ENCODE measurements at places on chromosomes 6 and 20.

GRCh38 chr20:21173485-21173884 lies 47.6 kb downstream of the KIZ start:
- DNase-seq = no peak

GRCh38 chr6:7919871-7920270 lies 9.3 kb upstream of the TXNDC5 start:
- DNase-seq = no peak

DNA sequence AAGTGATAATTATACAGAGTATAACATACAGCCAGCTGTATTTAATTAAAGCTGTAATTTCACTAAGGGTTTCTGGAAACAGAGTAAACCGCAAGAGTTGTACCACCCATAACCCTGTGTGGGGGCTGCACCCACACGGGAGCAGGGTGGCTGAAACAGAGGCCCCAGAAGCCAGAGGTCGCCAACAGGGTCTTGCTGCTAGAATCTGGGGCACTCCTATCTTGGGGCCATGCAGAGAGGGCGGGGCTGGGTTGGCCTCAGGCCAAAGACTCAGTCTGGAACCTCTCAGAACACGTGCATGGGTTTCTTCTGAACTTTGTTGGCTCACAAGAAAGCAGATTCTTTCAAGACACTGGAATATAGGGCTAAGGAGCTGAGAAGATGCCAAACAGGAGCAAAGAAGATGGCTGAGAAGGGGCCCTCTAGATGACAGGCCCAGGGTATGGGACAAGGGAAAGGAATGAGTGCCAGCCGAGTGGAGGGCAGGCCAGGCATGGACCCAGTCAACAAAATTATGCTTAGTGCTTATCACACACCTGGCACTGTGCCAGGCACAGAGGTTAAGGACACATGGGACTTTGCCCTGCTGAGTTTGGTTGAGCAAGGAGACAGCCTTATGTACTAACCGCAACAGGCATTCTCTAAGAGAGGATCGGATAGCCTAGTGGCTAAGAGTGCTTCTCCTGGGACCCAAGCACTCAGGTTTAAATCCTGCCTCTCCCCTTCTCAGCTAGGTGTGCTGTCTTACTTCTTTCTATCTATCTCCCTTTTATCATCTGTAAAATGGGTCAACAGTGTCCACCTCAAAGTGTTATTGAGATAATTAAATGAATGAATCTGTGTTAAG lies 96.6 kb upstream of the FOXP4 start:
- no peak for DNase-seq

- DNase-seq = no peak
These were observed 3.2 kb upstream of the ABT1 start for GRCh38 chr6:26593278-26594130.

GRCh38 chr6:166007349-166008263 lies 160.0 kb downstream of the TBXT start:
- no peak for DNase-seq

- DNase-seq = no peak
These were observed 55.0 kb upstream of the PCSK2 start for GRCh38 chr20:17171746-17172280.

- no peak for DNase-seq
These were observed 71.3 kb downstream of the ATXN1 start for GRCh38 chr6:16689788-16690607.

DNA sequence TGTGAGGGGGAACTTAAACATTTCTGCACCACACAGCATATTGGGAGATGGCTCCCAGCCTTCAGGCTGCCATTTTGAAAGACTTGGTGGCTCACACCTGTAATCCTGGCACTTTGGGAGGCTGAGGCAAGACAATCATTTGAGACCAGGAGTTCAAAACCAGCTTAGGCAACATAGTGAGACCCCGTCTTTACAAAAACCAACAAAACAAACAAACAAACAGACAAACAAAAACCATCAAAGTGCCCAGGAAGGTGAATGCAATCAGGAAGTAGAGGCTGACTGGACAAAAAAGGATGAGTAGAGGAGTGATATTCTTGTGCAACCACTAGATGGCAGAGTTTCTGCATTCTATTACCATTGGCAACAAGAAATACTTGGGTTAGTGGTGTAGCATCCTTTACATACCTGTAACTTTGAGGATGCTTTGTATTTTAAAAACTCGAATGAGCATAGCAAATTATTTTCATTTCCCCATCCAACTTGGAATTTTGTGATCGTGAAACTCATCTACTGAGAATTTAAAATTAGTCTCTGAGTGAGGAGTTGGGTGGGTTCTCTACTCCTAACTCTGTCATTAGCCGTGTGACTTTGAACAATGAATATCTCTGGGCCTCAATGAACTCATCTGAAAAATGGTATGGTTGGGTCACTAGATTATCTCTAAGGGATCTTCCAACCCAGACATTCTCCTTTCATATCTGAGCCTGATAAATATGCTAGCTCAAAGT lies 84.4 kb downstream of the CRYBG1 start:
- DNase-seq = no peak

DNA sequence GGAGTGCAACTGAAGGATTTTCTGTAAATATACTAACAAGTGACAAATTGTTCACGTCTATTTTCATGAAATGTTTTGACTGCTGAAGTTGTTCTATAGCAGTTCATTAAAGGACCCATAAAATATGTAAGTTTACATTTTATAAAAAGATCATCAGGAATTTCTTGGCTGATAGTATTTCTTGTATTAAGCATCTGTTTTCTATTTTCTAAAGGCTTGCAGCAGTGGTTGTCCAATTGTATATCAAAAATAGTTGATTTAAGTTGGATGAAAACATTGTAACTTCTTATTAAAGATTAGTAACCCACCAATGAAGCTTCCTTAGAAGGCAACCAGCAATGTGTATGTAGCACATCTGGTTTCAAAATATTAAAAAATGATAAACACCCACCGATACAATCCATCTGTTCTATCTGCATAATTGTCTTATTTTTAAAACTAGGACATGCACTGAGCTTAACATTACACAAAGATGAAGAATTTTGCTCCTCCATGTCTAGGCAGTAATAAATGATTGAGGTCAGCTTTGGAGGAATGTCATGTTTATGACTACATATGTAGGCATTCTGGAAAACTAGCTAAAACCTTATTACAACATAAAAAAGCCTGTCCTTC lies 301.3 kb upstream of the TCF21 start:
- no peak for DNase-seq

DNA sequence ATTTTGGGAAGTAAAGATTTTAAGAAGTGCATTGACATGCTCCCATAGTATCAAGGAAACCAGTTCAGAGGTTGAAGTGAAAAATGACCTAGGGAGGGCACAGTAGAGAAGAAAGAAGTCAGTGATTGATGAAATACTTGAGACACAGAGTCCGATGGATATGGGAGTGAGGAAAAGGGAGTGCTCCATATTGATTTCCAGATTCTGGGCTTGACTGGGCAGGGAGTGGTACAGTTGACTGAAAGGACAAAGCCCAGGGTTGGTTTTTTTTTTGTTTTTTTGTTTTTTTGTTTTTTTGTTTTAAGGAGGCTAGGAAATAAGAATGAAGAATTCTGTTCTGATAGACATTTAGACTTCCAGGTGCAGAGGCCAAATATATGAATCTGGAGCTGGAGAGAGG lies 86.7 kb upstream of the RIN2 start:
- no peak for DNase-seq

DNA sequence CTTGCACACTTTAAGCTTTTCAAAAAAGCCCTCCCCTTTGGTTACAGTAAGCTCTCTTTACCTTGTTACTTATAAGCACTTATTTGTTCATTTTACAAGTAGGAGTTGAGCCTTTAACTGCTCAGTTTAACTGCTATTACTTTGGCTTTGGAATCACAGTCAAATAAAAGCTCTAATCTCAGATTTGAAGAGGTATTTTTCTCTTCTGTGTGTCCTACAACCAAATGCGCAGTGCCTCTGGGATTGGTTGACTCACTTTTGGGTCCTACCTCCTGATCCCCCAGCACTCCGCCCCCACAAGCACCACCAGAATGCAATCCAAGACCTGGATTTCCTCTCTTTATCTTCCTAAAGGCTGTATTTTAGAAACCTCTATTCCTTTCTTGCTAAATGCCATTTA lies 2.5 kb downstream of the NCOA7 start:
- DNase-seq = no peak

DNA sequence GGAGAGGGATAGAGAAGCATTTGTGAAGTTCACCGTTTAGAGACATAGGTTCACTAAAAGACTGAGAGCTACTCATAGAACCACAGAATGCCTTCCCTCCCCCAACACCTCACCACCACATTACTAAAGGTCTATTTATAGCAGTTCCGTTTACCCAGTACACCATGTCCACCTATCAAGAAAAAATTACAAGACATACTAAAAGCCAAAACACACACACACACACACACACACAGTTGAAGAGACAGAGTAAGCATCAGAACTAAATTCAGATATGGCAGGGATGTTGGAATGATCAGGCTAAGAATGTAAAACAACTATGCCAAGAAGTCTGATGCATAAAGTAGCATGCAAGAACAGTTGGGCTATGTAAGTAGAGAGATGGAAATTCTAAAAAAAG lies 52.3 kb downstream of the SLC22A3 start:
- DNase-seq = no peak

- DNase-seq = no peak
These were observed 280.5 kb downstream of the ADGRB3 start for GRCh38 chr6:68915586-68915985.

GRCh38 chr6:273551-274058 lies 18.7 kb upstream of the DUSP22 start:
- no peak for DNase-seq

- DNase-seq = no peak
These were observed 45.6 kb downstream of the NFATC2 start for GRCh38 chr20:51496964-51497363.

DNA sequence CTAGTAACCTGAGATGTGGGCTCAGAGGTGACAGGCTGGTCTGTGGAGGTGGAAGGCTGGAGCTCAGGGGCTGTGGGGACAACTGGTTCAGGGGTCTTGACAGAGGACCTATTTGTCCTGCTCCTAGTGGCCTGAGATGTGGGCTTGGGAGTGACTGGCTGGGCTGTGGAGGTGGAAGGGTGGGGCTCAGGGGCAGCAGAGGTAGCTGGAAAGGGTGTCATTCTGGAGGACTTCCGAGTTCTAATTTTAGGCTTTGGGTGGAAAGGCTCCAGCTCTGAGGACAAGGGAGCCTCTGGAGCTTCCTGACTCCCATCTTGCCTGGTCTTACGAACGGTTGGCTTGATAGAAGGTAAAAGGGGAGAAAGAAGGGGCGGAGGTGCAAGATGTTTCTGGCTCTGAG lies 11.5 kb downstream of the MDC1 start:
- no peak for DNase-seq

DNA sequence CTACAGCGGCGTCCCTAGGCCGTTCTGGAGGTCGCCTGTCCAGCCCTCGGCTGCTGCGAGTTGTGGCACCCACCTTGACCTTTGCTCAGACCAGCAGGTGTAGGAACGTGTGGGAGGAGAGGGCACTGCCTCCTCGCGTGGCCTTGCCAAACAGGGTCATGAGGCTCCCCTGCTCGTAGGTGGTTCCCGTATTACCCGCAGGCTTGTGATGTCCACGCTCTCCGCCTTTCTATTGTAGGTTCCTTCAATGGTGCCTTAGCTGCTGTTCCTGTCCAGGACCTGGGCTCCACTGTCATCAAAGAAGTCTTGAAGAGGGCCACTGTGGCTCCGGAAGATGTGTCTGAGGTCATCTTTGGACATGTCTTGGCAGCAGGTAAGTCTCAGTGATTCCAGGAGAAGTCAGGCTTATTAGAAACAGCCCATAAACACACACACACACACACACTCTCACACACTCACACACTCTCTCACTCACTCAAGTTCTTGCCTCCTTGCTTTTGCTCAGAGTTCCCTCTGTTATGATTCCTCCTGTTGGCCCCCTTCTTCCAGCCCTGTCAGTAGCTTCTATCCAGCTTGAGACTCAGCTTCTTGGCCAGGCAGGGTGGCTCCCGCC lies 942 bp downstream of the ACAT2 start:
- no peak for DNase-seq

DNA sequence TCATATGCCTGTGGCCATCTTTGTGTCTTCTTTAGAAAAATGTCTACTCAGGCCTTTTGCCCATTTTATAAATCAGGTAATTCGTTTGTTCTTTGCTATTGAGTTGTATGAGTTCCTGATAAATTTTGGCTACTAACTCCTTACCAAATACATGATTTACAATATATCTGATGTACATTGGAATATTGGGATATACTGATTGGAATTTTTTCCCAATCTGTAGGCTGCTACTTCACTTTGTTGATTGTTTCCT lies 39.2 kb downstream of the BACH2 start:
- no peak for DNase-seq

GRCh38 chr6:116280933-116281316 lies 1.2 kb upstream of the TSPYL1 start:
- no peak for DNase-seq
